ENCODE measurements at places on chromosomes 11 and 22.

DNA sequence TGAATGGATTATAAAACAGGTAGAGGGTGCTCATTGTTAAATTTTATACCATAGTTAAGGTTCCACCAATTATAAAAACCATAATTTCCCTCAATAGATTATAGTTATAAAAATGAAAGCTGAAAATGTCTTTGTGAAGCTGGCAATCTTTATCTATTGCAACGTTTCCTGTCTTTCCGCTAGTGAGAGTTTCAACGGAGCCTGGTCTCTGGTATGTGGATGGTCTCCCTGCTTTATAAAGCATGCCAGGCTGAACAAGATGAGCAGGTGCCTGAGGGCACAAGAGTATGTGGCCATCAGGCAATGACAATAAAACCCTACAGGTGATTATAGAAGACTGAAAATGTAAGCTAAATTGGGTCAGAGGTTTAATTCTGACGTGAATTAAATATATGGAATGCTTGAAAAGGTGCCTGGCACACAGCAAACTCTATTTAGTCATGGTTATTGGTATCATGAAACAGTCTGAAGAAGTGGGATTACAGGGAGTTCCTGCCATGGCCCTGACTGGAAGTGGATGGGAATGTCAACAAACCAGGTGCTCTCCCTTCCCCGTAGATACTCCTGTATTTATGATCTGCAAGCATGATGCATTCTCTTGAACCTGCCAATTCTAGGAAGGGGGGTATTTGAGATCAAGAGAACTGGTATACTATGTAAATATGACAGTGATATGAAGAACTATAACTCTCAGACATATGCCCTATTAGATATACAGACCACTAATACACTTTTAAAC is 115.7 kb downstream of the ENTHD1 start:
- no peak for DNase-seq

DNA sequence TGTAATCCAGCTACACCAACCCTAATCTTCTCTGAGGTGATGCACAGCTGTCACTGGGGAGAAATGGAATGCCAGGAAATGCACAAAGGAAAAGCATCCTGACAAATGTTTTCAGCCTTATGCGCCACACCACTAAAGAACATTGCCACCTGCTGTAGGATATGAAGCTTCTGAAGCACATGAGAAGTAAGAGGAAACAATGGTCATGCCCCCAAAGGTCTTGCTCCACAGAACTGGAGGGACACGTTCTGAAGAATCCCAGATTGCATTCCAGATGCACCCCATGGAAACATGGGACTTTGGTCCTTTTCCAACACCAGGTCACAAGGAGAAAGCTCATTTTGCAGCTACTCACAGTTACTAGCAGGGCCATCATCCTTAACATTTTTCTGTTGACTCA is 48.7 kb upstream of the ZBED5 start:
- DNase-seq: no peak

DNA sequence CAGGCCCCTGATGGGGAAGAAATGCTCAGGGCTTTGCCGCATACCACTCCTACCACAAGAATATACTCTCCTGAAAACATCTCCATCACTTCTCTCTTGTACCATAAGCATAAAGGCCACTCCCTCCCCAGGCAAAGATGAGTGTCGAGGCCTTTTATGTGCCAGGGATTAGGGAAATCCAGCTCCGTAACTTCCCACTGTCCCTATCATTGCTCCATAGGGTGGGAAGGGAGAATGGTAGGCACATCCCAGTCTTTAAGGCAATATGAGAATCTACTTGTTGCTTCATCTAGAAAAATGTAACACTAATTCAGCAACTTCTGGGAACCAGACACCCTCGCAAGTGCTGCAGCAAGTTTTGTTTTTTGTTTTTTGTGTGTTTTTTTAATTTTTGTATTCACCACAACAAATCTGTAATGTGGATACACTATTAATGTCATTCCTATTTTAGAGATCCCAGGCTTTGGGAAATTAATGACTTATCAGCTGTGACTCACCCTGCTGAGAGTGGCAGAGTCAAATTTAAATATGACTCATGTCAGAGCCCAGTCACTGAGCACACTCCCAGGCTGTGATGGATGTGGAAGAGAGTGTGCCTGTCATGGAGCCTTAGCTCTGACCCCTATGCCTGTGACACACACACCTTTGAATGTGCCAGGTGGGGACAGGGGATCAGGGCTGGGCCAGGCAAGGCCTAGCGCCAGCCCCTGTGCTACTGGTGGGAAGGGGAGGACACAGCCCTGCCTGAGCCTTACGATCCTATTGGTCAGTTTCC is 23.4 kb downstream of the PANX1 start:
- DNase-seq: no peak

- no peak for DNase-seq
These were observed 9.0 kb downstream of the IGLL5 start for GRCh38 chr22:22896601-22897000.

DNA sequence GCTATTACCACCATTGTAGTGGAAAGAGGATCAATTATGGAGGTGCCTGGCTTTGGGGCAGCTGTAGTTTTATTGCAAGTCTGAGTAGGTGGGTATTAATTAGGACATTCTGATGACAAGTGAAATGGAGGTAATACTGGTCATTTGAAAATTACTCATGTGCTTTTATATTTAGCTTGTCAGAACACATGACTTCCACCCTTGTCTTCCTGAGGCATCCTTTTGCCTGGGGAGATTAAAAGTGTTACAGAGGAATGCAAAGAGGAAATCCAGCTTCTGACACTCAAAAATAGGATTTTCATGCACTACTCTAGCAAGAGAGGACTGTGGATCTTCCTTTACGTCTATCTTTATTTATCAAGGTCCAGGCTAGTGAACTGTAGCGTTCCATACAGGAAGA is 44.7 kb upstream of the CAPRIN1 start:
- no peak for DNase-seq

All from NCI-H187 treated with DMSO at 0.1 percent for 48 hours (cell line).